ENCODE measurements at places on chromosomes 1 and 21. TPM values are rescaled to one million over a fixed set of nuclear protein-coding genes. Genes with fewer than 3 reads are reported as not detected.

GRCh38 chr1:91098299-91098906 is 76.6 kb upstream of the ZNF644 start:
- no peak for DNase-seq

The KDM5B gene
- 16.1 TPM for polyA plus RNA-seq

DNA sequence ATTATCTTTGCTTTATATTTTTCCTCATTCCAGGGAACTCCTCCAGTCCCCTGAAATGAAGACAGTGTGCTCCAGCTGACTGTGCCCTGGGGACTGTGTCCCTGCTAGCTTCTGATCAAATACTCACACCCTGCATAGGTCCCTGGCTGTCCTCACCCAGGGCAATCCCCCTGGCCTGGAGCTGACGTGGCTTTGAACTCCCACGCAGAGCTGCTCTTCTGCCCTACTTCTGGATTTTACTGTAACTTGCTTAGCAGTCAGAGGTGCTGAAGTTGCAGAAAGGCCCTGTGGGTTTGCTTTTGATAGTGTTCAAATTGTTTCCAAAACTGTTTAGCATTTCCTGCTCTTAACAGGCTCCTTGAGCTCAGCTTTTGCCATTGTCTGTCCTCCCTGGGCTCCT is 186.5 kb downstream of the FASLG start:
- peak; percentile 7 for DNase-seq

DNA sequence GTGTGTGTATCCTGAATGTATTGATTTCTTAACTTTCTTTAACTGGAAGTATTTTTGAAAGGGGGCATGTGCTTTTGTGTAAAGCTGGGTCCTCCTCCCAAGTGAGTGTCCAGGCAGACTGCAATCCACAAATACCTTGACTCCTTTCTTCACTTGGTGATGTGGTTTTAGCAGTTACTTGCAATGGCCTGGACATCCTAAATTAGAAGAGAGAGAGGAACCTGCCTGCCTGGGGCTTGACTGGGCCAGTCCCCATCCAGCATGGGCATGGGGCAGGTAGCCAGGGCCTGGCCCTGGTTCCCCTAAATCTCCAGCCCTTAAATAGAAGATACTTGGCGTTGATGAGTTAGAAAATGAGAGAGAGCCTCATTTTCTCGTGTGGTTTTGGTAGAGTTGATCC is 159.7 kb downstream of the PGBD5 start:
- DNase-seq: no peak

- no peak for DNase-seq
Measured at GRCh38 chr21:37266515-37267221, 466 bp downstream of the VPS26C start.

The CD5L gene
- not detected for polyA plus RNA-seq

The ARTN gene
- not detected for polyA plus RNA-seq

The OR2T2 gene
- polyA plus RNA-seq: 0.44 TPM

DNA sequence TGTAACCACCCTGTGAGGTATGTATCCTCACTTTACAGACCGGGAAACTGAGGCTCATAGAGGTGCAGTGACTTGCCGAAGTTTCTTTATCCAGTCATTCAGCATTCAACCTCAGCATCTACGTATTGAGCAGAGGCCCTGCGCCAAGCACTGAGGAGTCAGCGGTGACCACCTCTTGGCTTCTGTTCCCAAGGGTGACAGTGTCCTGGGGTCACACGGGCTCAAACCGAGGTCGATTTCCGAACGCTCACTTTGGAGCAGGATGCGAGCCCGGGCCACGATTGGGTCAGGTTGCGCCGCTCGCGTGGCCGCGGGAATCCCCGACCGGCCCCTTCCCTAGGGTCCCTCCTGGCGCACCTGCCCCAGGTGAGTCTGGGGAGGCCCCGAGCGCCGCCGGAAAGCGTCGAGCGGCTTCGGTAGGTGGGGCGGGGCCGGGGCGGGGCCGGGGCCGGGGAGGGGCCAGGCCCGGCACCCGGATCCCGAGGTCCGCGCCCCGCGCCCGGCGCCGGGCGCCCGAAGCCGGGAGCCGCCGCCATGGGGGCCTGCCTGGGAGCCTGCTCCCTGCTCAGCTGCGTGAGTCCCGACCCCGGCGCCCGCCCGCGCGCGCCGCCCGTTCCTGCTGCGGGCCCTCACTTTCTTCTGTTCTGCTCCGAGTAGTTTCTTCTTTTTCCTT is at the start of gene SERINC2:
Gene SERINC2 (plus strand): TSS at position 482 of the 673 bp plus-strand sequence. CDS start 53 bp downstream, at position 535.
- peak; percentile 21 for DNase-seq

The OR2G2 gene
- polyA plus RNA-seq: not detected

DNA sequence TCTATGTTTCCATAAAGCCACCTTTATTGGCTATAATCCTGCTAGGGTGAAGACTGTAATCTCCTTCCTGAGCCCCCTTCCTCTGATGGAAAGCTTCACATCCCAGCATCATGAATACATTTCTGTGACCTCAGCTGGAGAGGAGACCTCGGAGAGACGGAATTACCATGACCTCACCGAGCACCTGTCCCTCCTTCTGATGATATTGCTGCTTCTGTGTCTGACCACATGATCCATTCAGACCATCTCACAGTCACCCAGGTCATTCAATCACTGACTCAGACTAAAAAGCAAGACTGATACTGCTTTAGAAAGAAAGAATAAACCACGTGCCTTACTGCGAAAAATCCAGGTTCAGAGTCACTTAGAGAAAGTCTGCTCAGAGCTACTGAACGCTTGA is 8.8 kb downstream of the KCND3 start:
- no peak for DNase-seq

The GBP7 gene
- polyA plus RNA-seq: not detected

- DNase-seq: no peak
Measured at GRCh38 chr21:38668067-38668466, 137.7 kb upstream of the ETS2 start.

DNA sequence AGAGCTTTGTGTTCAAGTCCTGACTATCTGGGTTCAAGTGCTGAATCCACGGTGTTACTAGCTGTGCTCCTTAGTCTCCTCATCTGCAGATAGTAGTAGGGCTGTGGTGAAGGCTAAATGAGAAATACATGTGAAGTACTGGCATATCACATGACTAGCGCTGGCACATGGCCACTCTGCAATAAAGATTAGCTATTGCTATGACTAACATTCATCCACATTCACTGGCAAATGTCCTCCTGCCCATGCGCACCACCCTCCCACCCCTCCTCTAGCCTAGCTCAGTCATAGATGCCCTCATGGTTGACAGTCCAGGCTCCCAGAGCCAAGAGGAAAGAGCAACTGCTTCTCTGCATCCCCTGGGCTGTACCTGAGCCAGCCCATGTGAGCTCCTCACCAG is 8.5 kb upstream of the COL8A2 start:
- no peak for DNase-seq

The TMCC2 gene
- 0.30 TPM for polyA plus RNA-seq

GRCh38 chr1:62306065-62306464 is 13.2 kb downstream of the KANK4 start:
- no peak for DNase-seq

- DNase-seq: peak; percentile 63
Measured at GRCh38 chr1:25810341-25811299, 9.1 kb upstream of the MTFR1L start.

DNA sequence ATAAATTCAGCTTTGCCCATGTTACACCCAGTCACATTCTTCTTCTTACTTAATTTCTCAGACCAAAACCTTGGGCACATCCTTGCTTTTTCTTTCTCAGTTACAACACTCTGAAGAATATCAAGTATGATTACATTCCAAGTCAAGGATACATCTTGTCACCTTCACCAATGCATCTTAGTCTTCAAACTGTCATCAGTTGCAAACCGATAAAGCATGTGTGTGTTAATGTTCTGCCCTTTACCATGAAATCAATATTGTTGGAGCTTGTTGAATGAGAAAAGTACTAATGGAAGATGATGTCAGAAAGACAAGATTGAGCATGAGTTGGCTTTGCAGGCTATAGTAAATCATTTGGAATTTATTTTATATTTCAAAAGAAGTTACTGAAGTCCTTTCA is 764.6 kb downstream of the NCAM2 start:
- DNase-seq: no peak

GRCh38 chr1:222104694-222105392 is 363.0 kb upstream of the DUSP10 start:
- no peak for DNase-seq

- no peak for DNase-seq
Measured at GRCh38 chr21:36565540-36565939, 85.6 kb upstream of the CLDN14 start.

DNA sequence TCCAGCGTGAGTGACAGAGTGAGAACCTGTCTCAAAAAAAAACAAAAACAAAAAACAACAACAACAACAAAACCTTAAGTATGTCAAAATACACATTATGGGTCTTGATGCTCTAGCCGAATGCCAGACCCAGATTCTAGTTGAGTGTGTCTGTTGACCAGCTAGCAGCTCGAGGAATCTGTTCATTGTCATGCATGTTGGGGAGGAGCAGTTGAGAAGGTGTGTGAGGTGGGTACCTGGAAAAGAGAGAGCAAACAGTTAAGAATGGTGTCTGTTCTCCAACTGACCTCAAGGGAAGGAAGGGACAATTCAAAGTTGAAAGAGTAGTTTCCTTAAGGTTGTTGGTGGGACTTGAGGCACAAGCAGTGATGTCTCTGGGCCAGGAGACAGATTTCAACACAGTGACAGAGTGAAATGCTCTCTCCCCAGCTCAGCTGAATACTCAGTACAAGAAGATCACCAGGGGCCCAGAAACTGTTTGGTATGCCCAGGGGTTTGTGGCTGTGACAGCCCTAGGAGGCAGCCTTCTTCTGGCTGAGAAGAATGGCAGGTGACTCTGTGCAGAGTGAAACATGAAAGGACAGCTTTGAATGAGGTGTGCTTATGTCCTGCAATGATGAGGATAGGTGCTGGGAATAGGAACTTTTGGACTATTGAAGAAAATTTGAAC is 14.4 kb upstream of the POU2F1 start:
- no peak for DNase-seq

- no peak for DNase-seq
Measured at GRCh38 chr1:172704001-172704400, 45.1 kb downstream of the FASLG start.

- no peak for DNase-seq
Measured at GRCh38 chr1:112678605-112679004, 4.1 kb downstream of the MOV10 start.

The ZYG11A gene
- not detected for polyA plus RNA-seq

The RNU1-1 gene
- polyA plus RNA-seq: not detected

- DNase-seq: no peak
Measured at GRCh38 chr1:208318150-208318734, 74.1 kb upstream of the PLXNA2 start.

DNA sequence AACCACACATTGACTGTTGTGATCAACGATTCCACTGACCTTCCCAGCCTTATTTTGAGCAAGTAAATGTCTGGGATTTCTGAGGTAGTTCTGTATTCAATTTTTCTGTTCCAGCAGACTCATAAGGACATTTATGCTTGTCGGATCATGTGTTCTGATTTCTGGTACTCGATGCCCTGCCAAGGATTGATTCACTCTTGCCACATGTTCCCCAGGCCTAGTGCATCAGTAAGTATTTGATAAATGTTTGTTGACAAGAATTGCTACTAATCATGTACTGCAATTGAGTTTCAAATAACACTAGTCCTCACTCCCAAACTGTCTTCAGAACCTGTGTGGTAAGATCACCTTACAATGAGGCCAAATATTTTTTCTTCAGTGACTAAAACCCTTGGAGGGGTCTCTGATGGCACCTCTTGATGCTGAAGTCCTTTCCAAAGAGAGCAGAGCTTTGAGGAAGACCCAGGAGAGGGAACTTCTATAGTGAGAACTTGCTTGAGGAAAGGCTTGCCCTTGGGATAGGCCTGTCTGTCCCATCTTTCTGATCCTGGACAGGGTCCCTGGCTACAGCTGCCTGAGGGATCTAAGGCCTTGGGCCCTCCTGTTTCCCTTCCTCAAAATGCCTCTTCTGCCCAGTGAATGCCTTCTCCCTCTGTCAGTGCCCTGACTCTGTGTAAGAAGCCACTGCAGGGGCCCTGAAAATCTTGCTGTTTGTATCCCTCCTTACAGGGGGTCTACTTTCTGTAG is 115.8 kb upstream of the FAM78B start:
- no peak for DNase-seq

The CHI3L2 gene
- 136 TPM for polyA plus RNA-seq

The ILDR2 gene
- not detected for polyA plus RNA-seq

DNA sequence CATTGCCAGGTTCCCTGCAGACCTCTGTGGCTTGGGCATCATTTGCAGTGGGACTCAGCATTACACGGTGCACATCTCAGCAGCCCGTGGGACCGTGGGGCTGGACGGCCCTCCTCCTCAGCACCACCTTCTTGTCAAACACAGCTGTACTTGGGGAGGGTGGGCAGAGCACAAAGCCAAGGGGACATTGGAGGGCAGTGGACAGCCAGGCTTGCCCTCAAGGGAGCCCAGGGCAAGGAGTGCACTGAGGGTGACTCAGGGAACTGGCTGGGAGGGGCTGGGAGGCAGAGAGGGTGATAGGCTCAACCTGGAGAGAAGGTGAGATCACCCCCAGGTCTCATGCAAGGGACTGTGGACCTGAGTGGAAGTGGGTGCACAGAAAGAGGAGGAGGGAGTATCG is 3.4 kb downstream of the CAPN9 start:
- no peak for DNase-seq

GRCh38 chr1:25766721-25767436 is 33.1 kb upstream of the SELENON start:
- no peak for DNase-seq

Measured in naive thymus-derived CD4-positive, alpha-beta T cell (primary cell).